Activated CD4-positive, alpha-beta T cell treated with anti-CD3 and anti-CD28 coated beads, Interleukin-2, amount 50 U/mL, for 24 hours (primary cell): ENCODE measurements at places on chromosomes 12 and 14.

DNA sequence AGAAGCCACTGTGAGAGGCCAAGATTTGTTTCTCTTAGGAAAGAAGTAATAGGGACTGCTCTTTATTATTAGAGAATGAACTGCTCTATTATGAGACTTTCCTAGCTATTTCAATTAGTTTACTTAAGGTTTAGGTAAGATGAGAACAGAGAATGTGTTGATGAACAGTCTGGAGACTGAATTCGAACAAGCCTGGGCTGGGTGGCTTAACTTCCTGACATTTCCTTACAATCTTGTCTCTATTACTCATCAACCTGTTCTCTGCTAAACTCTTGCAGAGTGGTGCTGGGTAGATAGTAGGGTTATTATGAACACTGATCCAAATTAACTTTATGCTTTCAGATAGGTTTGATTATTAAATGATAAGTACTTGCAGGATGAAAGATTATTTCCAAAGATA is 31.2 kb downstream of the SLC15A5 start:
- no peak for DNase-seq

- DNase-seq: no peak
Measured at GRCh38 chr12:112482733-112483132, 64.0 kb downstream of the PTPN11 start.

- no peak for DNase-seq
Measured at GRCh38 chr12:12705838-12706520, 10.0 kb upstream of the GPR19 start.

DNA sequence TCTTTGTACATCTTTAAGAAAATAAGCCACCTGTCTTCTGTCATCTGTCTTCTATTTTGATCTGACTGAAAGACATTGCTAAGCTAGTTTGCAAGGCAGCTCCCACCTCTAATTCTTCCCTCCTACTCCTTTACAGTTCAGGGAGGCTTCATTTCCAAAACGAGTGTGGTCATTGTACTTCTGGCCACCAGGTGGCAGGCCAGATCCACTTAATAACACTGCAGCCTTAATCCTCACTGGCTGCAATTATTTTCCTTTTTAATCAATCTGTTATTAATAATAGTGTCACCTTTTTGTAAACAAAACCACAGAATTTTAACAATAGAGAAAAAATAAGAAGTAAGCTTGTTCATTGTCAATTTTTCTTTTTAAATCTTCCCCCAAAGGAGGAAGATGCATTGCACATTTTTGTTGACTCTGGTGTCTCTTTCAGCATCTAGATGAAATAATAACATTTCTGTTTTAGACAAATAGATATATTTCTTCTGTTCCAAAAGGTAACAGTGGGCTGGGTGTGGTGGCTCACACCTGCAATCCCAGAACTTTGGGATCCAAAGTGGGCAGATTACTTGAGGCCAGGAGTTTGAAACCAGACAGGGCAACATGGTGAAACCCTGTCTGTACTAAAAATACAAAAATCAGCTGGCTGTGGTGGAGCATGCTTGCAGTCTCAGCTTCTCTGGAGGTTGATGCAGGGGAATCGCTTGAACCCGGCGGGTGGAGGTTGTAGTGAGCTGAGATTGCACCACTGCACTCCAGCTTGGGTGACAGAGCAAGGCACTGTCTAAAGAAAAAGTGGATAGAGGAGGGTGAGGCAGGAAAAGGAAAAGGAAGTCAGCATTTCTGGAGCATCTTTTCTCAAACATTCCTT is 23.3 kb downstream of the GABARAPL1 start:
- DNase-seq: no peak
